Epithelial cell of prostate (primary cell): ENCODE measurements at places on chromosomes 7 and 10.

GRCh38 chr10:78944723-78945312, 123.9 kb upstream of the ZMIZ1 start:
- no peak for DNase-seq

- DNase-seq: no peak
These were observed 584 bp upstream of the ZMIZ1 start for GRCh38 chr10:79068203-79068561.

DNA sequence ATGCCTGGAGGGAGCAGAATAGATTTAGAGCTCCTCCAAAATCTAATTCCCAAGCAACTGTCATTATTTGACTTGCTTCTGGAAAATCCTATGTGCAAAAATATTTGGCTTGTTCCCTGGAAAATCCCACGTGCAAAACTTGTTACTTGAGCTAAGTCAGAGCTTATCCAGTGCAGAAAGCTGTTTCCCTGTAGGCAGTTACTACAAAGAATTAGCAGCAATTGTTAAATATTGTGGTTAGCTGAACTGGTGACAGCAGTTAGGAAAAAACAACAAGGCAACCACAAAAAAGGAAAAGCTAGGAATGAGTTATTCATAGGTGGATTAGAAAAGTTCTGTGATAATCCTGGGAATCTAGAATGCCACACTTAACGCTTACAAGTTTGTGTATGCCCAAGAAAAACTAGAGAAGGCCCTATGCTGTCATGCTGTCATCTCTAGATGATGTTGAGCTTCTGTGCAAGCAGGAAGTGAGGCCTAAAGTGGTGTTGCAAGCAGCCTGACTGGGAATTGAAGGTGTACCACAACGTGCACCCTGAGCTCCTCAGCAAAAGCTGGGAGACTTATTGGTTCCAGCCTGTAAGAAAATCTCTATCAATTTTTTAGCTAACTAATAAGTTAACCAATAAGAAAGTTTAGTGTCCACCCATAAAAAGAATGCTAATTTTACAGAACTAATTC, 738.6 kb upstream of the LRRTM3 start:
- DNase-seq: no peak

- no peak for DNase-seq
These were observed 646 bp downstream of the SGCE start for GRCh38 chr7:94655126-94655847.

- DNase-seq: no peak
These were observed 247.0 kb upstream of the MKI67 start for GRCh38 chr10:128373071-128373749.

DNA sequence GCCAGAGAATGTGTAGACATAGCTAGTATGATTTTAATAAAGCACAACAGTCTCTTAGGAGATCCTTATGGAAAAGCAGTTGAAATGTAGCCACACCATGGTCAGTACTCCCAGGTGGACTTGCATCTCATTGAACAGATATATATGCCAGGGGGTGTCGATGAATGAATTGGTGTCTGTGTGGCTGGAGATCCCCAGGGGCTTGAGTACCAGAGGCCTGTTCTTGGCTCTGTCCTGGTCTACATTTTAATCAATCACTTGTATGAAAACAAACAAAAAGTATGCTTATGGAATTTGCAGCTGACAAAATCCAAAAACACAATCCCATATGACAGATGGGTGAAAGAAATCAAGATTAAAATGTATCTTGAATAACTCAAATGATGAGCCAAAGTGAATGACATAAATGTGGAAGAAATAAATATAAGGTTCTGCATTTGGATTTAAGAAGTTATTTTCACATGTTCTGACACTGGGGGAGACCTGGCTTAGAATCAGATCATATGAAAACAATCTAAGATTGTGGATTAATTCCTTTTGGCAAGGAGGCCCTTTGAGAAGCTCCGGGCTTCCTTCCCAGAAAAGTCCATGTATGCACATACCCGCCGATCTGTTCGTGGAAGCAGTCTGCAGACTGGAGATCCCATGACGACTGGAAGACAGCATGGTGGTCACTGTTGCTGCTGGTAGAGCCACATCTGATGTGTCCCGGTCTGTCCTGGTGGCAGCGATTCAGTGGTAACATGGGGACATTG, 15.6 kb downstream of the CLEC2L start:
- DNase-seq: no peak

- DNase-seq: no peak
These were observed 248.0 kb upstream of the NPY start for GRCh38 chr7:24036033-24036412.

GRCh38 chr10:63547628-63548360, 26.6 kb downstream of the REEP3 start:
- no peak for DNase-seq

DNA sequence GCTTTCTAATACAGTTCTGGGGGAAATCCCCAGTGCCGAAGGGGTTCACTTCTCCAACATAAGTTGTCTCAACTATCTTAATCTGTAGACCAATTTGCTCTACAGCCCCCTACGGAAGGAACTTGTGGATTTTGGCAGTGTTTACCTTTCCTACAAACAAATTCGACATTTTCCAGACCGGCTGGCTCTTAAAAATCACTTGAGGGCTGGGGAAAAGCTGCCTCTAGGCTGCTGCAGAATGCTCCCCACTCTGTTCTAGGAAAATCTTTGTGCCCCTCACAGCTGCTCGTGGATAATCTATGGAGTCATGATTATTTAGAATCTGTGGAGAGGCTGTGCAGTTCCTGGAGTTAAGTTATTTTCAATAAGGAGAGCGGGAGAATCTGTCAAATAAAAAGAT, 474.6 kb upstream of the FZD8 start:
- no peak for DNase-seq

DNA sequence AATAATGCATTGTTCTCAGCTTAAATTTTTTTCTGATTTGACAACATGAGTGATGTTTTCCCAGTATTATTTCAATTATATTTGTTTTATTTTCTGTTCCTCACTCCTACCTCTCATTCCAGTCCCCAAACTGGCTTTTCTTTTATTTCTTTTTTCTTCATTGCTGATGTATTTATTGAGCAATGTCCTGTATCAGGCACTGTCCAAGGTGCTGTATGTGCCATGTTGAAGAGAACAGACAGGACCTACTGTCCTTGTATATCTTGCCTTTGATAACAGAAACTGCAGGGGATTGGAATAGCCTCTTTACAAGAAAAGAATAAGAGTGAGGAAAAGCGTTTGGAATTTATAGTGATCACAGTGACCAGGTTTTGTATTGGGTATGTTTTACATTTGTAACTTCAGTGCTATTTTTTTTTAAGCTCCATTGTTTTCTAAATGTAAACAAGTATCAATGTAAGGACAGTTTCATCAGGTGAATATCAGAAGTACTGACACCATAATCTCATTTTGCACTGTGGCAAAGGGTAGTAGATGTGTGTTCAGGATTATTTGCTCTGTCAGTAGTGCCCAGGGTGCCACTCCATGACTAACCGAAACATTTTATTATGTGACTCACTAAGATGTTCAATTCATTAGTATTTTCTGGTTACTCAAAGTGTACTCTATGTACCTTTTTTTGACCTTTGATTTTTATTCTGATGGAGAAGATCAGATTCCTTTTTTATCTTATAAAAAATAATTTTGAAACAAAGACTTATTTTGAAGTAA, 15.6 kb upstream of the CLDN12 start:
- DNase-seq: no peak

DNA sequence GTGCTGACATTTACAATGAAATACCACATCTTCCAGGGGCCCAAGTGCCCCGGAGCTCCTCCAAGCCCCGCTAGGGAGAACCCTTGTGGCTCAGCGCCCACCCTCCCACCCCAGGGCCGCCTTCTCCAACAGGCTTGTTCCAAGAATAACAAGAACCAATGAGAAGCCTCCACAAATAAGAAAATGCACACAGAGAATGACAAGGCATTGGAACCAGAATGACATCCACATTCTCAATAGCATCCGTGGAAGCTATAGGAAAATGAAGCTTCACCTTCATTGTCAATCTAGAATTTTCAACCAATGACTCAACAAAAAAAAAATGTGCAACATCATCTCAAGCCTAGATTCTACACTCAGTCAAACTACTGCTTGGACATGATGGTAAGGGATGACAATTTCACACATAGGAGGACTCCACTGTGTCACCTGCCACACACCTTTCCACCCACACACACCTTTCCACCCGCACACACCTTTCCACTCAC, 50.4 kb upstream of the PPP2R2D start:
- no peak for DNase-seq

DNA sequence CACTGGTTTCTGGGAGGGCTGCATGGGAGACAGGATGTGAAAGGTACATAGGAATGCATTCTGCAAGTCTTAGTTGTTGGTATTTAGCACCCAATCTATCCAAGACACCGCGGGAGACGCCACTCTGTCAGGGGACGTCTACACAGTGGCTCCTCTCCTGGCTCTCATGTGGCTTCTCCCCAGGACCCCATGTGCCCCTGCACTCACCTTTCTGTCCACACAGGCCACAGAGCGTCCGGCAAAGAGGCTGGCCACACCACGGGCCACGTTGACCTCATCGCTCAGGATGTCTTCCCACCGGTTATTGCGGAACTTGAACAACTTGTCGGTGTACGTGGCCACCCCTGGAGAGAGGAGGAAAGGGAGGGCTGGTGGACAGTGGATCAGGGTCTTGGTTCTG, 73.4 kb downstream of the GOLGA7B start:
- DNase-seq: no peak

DNA sequence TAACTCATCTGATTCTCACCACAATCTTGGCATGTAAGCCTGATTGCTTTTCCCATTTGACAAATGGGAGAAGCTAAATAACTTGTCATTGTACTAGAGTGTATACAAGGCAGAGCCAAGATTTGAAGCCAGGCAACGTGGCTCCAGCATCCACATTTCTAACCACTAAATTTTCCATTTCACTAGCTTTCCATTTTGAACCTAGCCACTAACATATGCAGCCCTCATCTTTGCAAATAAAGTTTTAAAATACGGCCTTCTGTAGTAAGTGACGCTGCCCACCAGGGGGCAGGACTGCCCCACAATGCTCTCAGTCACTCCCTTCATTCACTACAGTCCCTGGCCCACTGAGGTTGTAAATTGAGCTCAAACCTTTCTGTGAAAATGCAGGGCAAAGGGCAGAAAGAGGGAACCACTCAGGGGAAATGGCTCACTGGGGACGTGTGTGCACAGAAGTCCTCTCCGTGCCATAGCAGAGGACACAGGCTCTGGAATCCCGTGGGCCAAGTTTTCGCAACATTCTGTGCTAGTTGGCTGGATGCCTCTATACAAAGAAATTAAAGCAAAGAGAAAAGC, 315.7 kb downstream of the TNS3 start:
- no peak for DNase-seq

GRCh38 chr10:6678211-6678803, 98.2 kb upstream of the PRKCQ start:
- no peak for DNase-seq
